ENCODE measurements at places on chromosomes 12 and 14. TPM values are rescaled to one million over a fixed set of nuclear protein-coding genes. Genes with fewer than 3 reads are reported as not detected.

Gene SLC39A5
- 51.0 TPM for polyA plus RNA-seq

Gene REP15
- 2.7 TPM for polyA plus RNA-seq

Gene BCL2L14
- polyA plus RNA-seq, result 0.67 TPM

Gene HIGD1C
- polyA plus RNA-seq, result not detected

Gene GALNT8
- 4.3 TPM for polyA plus RNA-seq

Gene HOXC6
- polyA plus RNA-seq, result 34.1 TPM

Gene PAPLN
- 38.4 TPM for polyA plus RNA-seq

Data from left kidney (tissue), 8 donors.